NCI-H510A treated with DMSO at 0.1 percent for 48 hours (cell line): ENCODE measurements at places on chromosomes 12 and 14.

GRCh38 chr12:131123817-131124216, 170.1 kb downstream of the ADGRD1 start:
- DNase-seq = no peak

GRCh38 chr14:98705871-98706300, 566.1 kb downstream of the BCL11B start:
- no peak for DNase-seq

DNA sequence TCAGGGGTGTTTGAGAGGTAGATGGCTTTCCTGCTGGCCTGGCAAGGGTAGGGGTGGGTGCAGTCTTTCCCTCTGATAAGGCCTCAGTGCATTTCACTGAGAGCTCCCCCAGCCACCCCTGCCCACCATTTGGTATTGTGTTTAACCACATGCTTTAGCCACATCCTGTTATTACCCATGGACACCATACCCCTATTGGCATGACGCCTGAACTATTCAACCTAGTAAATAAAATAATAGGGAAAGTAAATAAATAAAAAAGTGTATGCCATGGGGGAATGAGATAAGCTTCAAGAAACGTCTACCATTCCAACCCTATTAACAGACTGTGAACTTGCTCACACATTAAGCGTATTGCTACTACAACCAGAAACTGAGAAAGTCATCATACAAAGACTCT, 7.6 kb upstream of the LGR5 start:
- DNase-seq = no peak

DNA sequence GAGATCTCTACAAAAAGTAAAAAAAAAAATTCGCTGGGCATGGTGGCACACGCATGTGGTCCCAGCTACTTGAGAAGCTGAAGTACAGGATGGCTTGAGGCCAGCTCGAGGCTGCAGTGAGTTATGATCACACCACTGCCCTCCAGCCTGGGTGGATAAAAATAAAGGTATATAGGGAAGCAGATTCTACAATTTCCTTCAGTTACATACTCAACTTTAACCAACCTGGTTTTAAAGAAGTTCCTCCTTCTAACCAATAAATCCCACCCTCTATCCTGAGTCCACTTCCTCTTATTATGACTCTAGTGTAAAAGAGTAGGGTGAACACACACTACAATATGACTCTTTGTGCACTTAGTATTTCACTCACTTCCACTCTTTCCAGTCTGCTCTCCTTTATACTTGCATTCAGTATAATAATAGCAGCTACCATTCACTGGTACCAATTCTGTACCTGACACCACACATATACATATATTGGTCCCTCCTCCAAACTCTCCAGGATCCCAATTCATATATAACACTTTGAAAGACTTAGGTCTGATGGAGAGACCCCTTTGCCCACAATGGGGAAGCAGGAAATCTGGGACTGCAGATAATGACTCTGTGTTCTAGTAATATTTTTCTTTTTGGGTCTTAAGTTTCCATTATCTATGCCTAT, 2.3 kb downstream of the ARF3 start:
- no peak for DNase-seq

GRCh38 chr12:49108958-49109404, 1.7 kb downstream of the LMBR1L start:
- peak; percentile 16 for DNase-seq

DNA sequence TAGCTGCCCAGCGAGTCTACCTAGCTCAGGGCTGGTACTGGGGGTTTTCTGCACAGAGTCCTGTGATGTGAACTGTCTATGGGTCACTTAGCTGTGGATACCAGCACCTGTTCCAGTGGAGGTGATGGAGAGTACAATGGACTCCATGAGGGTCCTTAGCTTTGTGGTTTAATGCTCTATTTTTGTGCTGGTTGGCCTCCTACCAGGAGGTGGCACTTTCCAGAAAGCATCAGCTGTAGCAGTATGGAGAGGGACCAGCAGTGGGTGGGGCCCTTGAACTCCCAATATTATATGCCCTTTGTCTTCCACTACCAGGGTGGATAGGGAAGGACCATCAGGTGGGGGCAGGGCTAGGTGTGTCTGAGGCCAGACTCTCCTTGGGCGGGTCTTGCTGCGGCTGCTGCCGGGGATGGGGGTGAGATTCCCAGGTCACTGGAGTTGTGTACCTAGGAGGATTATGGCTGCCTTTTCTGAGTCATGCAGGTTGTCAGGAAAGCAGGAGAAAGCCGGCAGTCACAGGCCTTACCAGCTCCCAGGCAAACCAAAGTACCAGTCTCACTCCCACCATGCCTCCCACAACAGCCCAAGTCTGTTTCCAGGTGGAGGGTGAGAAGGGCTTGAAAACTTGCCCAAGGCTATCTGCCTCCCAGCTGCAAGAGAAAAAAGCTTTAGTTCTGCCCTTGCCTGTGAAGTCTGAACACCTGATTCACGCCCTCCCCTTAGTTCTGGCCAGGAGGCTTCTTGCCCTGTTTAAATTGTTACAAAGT, 163.0 kb upstream of the NUDT4 start:
- no peak for DNase-seq

DNA sequence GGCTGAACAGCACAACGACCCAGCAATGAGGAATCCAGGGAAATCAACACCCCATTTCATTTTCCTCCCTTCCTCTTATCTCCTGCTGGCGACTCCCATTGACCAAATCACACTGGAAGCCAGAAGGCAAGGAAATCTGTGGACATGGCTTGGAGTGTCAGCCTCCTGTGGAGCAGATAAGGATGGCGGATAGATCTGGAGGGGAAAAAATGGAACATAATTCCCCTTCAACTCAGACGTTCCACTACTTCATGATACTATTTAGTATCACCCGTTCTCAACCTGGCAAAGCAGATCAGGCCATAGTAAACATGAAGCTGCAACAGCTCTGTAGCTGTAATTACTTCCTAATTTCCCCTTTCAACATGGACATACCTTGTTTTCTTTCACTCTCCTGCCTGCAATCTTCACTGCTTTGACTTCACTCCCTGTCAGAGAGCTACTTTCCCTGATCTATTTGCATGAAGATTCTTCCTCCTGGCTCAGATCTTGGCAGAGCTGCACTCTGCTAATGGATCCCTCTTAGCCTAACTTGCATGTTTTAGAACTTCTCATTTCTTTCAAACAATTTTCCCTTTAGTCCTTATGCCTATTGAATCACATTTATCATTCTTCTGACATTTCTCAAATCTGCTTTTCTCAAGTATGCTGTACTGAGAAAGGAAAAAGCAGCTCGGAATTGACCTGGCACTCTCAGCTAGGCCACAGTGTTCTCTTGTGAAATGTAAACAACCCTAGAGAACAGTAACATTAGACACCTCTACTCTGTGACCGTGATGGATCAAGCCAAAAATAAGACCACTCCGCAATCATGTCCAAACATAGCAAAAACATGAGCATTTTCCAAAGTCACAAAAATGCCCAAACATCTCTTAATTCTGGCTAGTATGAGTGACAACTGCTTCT, 135.1 kb downstream of the ETNK1 start:
- no peak for DNase-seq

DNA sequence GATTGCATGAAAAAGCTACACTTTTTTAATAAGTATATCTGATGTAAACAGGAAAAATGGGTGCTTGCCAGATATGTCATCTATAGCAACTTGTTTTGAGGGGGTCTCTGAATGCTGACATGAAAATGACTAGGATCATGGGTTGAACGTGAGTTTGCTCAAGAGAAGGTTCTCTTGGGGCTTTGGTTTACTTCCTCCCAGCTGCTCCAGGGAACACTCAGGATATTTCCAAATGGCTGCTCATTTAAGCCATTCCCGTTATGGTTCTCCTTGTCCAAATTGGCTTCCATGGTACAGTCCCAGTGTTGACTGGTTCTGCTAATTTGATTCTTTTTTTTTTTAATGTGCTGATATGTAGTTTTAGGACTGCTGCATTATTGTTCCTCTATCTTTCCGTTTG, 118.3 kb downstream of the ETV6 start:
- DNase-seq = no peak

DNA sequence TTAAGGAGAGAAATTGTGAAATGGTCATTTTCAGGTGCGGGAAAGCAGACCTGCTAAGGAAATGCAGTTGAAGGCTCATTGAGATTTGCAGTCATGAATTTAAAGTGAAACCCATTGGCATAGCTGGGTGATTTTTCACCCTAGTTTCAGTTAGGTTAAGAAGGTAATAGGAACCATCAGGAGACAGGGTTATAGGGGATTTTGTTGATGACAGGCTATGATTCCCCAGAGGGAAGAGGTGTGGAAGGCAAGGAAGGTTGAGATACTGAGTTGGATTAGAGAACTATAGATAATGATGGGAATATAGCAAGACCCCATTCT, 22.7 kb upstream of the BMAL2 start:
- no peak for DNase-seq

DNA sequence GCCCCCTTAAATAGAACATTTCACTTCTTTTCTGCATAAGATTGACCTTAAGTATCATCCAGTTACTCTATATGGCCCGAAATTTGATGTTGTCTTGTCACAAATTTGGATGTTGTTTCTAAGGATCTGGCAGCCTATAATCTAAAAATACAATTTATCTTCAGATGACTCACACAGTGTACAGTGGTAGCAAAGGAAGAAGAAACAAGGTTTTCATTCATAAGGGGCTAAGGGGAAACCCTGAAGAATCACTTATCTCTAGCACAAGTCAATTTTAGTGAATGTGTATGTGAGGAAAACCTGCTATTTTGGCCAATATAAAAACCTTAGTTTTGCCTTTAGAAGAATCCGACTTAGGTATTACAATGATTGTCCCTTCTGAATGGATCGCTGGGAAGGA, 606.3 kb upstream of the LRFN5 start:
- DNase-seq = no peak

DNA sequence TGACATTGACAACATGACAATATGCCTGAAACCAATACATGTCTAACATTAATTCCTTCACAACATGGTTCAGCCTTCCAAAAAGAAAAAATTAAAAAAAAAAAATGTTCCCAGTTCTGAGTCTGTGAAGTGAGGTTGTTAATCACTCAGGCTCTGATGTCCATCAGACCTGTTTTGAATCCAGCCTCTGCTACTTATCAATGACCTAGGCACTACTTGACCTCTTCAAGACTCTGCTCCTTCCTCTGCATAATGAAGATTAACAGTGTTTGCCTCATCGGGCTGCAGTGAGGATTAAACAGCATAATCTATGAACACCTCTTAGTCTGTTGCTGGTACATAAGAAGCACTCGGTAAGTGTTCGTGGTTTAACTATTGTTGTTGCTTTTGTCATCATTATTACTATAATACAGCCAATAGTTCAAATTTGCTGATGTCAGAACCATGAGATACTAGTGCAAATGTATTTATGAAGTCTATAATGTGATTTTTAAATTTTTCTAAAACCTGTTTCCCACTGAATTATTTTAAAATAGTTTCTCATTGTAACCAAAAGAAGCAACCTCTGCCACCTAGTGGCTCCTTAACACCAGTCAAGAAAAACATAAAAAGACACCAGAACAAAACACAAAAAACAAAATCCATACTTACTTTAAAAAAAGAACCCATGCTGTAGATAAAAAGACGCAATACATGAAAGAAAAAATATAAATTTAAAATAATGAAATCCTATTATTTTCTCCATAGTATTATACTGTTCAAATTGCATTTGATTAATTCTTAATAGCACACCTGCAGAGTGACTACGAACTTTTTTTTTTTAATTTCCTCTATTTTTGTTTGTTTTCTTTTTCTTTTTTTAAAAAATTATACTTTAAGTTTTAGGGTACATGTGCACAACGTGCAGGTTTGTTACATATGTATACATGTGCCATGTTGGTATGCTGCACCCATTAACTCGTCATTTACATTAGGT, 20.3 kb upstream of the TMX1 start:
- DNase-seq = peak; percentile 38

DNA sequence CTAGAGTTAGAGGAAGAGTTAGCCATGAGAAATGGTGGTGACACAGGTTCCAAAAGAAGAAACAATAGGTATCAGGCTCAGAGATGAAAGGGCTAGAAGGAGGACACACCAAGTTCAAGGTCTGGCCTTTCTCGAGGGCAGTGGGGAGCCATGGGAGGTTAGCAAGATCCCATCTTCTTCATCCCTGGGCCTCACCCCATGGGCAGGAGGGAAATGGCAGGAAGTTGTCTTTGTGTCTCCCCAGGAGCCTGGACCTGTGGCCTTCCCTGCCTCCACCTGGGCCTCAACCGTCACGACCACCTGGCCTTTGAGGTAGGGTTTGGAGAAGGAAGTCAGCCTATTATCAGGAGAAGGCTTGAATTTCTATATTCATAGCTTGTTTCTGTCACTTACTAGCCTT, 5.8 kb upstream of the AQP2 start:
- no peak for DNase-seq

GRCh38 chr14:64715628-64716412, 11.6 kb downstream of the PLEKHG3 start:
- DNase-seq = peak; percentile 47

- no peak for DNase-seq
Measured at GRCh38 chr12:21054334-21054733, 76.7 kb upstream of the SLCO1B1 start.
